Right renal pelvis (tissue), 4 donors: ENCODE measurements at places on chromosomes 5 and 9. TPM values are rescaled to one million over a fixed set of nuclear protein-coding genes. Genes with fewer than 3 reads are reported as not detected.

DNA sequence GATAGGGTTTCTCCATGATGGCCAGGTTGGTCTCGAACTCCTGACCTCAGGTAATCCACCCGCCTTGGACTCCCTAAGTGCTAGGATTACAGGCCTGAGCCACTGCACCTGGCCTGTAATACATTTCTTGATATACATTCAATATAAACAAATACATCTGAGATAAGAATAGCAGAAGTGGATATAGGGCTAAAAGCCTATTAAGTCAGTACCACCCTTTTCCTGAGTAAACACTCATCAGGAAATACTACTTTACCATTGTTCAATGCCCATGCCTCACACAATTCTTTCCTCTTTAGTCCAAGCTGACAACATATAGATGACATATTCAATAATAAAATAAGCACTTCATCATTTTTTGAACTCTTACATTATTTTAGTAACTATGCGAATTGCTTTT is 64.8 kb downstream of the MRPS27 start:
- no peak for DNase-seq

- no peak for DNase-seq
These were observed 16.0 kb downstream of the GPSM1 start for GRCh38 chr9:136343121-136343883.

GRCh38 chr5:78889369-78890140 is 95.6 kb downstream of the ARSB start:
- no peak for DNase-seq

GRCh38 chr9:135650408-135650807 is 11.1 kb upstream of the GLT6D1 start:
- no peak for DNase-seq

- DNase-seq, result no peak
These were observed 21.1 kb downstream of the BNIP1 start for GRCh38 chr5:173165177-173166016.

GRCh38 chr5:18959535-18959934 is 1028.5 kb downstream of the CDH18 start:
- no peak for DNase-seq

DNA sequence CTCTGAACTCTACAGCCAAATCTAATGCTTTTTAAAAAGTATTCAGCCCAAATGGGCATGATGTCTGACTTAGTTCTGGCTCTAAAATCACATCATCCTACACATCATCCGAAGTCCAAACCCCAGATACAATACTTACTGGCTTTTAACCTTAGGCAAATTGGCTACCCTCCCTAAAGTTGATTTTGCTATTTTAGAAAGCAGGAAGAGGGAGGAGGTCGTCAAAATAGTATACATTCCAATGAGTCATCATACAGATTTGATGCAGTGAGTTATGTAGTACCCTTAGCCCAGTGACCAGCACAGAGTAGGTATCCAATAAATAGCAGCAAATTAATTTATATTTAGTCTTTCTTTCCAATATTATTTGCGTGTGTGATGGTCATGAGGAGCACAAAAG is 582.0 kb upstream of the TUSC1 start:
- no peak for DNase-seq

DNA sequence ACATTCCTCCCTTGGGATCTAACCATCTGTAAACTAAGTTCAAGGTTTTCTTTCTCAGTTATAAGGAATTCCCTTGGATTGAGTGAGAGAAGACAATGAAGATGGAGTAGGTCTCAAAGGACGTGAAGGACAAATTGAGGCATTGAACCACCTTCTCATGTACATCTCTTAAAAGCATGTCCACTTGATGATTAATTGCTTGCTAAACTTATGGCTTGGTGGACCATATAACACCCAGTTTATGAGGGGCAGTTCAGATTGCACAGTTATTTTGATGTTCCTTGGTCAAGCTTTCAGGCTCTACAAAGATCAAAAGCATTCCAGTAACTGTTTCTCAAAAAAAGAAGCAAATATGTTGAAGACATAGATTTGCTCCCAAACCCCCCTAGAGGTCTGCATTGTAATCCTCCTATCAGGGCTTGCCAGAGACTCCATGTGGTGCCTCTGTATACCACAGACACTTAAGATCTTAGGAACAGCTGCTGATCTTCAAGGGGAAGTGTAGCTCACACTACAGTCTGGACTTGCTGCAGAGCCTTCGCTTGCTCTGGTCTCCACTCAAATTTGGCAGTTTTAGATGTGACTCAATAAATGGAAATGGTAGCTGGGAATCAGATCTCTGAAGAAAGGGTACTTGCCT is 56.9 kb upstream of the ALDH1A1 start:
- no peak for DNase-seq

DNA sequence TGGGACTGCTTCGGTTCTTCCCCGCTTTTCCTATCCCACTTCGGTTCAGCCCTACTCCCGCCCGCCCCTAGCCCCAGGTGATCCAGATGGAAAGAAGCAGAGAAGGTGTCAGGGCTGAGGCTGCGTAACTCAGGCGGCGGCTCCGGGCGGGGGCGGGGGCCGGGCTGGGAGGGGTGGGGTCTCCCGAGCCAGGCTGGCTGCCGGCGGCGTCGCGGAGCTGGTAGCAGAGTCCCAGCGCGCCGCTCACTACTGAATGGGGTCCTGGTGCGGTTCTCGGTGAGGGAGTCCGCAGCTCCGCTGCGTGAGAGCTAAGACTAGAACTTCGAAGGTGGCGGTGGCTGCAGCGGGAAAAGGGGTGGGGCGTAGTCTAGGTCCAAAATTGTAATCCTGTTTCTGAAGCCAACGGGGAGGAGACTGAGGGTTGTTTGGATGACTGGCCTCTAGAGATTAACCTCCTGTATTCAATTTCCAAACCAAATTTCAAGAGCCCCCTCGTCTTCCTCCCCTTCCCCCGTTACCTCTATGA is 1.4 kb downstream of the PRR16 start:
- DNase-seq, result no peak

- DNase-seq, result no peak
These were observed 1746.6 kb upstream of the C9orf72 start for GRCh38 chr9:29319736-29320513.

DNA sequence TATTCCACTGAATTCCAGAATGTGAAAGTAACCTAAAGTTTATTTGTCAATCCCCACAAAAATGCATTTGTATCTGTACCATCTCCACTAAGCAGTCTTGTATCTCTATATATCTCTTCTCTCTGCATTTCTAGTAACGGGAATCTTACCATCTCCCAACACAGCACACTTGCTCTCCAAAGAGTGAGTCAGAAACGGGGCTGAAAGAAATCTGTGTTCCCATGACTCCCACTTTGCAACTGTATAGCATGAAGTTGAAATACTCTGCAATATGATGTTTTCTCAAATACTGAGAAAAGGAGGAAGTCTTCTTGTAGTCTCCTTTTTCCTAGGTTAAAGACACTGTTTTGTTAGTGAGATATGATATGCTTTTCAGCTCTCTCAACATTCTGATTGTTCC is 848.8 kb upstream of the ACO1 start:
- no peak for DNase-seq

- DNase-seq, result no peak
These were observed 536.9 kb upstream of the WWC1 start for GRCh38 chr5:167754501-167755021.

- DNase-seq, result peak; percentile 44
These were observed 66.4 kb upstream of the FER start for GRCh38 chr5:108681079-108681921.

DNA sequence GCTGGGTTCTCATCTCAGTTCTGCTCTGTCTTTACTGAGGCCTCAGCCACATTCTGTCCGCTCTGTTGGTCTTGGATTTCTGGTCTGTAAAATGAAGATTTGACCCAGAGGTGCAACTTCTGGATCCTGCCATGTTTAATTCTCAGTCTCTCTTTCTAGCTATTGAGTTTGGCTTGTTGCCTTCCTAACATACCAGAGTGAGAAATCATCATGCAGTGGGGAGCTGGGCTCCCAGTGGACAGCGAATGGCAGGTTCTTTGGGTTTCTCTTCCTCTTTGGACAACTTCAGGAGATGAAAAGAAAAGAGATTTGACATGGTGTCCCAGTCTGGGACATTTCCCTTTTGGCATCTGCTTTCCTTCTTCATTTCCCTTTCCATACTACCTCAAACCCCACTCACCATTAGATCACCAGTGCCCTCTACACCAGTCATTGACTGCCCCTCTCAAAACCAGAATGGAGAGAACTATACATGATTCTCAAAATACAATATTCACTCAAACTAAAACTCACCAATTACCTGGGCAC is 334.7 kb downstream of the ACTL7B start:
- no peak for DNase-seq

- DNase-seq, result no peak
These were observed 416.4 kb upstream of the CD180 start for GRCh38 chr5:67612961-67613360.

GRCh38 chr5:20286512-20286911 is 298.5 kb upstream of the CDH18 start:
- DNase-seq, result no peak

DNA sequence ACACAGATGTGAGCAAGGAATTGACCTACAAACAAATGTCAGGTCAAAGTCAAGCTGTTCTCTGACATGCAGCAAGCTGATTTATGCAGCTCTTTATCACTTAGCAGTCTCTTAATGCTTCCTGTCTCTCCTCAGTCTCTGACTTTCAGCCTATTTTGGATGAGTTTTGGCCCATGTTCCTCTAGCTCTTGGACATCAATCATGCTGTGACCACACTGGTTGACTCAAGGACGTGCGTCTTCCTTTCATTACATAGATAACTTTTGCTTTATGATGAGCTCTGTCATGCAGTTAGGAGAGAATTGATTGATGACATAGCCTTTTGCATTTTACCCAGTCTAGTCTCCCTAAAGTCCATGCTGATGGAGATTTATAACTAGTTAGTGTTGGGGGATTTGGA is 9.4 kb upstream of the REEP5 start:
- DNase-seq, result no peak

GRCh38 chr9:119086590-119086989 is 282.6 kb downstream of the BRINP1 start:
- no peak for DNase-seq

GRCh38 chr5:171571663-171572062 is 152.2 kb downstream of the FGF18 start:
- no peak for DNase-seq

Gene GABRB2
- polyA plus RNA-seq, result 2.6 TPM

Gene SPATA31D4
- not detected for polyA plus RNA-seq

Gene FGFR4
- 63.9 TPM for polyA plus RNA-seq

Gene DRD1
- 0.04 TPM for polyA plus RNA-seq

Gene KCNIP1
- polyA plus RNA-seq, result 10.6 TPM

Gene PTGES
- 5.4 TPM for polyA plus RNA-seq

Gene KIF20A
- polyA plus RNA-seq, result 39.3 TPM

Gene DDX4
- polyA plus RNA-seq, result 0.04 TPM
